ENCODE measurements at places on chromosomes 11 and 22.
A peak's percentile ranks its signal among the peaks of the same experiment; 100 is the strongest.

- DNase-seq: peak; percentile 29
Observed at GRCh38 chr11:118415739-118416068, 14.3 kb downstream of the ATP5MG start.

DNA sequence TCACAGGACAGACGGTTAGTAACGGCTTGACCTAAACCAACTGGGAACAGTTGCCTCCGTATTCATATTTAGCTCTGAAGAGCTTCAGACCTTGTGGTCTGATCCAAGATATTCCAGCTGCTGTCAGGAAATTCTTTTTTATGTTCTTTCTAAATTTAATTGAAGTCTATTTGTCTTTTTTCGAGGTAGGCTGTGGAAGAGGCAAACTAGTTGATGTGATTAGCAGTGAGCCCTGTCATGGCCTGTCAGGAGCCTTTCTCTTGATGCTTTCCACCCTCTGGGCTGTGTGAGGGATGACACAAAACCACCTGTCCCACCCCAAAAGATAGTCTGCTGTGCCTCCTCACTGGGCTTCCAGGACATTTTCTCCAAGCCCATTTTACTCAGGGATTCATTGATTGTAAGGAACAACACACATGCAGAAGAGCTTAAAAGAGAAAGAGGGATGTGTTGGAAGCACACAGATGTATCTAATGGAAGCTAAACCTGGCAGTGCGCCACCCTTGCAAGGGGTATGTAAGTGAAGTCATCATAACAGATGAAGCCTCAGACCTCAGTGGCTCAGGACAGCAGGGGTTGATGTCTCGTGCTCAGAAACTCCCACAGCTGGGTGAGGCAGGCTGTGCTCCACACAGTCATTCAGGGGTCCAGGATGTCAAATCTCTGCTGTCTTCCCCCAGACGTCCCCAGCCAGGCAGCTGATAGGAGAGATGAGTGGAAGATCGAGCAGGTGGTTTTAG, 170.0 kb downstream of the NCAM1 start:
- no peak for DNase-seq

- peak; percentile 50 for DNase-seq
Observed at GRCh38 chr11:44335052-44335760, 25.3 kb upstream of the ALX4 start.

- peak; percentile 30 for DNase-seq
Observed at GRCh38 chr11:34223021-34223813, 117.8 kb downstream of the NAT10 start.

DNA sequence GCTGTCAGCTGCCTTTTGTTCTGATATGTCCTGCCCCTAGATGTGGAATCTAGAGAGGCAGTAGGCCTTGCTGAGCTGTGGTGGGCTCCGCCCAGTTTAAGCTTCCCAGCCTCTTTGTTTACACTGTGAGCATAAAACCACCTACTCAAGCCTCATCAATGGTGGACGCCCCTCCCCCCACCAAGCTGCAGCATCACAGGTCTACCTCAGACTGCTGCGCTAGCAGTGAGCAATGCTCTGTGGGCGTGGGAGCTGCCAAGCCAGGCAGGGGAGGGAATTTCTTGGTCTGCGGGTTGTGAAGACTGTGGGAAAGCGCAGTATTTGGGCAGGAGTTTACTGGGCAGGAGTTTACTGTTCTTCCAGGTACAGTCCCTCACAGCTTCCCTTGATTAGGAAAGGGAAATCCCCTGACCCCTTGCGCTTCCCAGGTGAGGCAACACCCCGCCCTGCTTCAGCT, 98.5 kb downstream of the SMCO4 start:
- DNase-seq: peak; percentile 90
